Sciatic nerve (tissue), 2 donors: ENCODE measurements at places on chromosomes 2 and 18.
A peak's percentile ranks its signal among the peaks of the same experiment; 100 is the strongest.

DNA sequence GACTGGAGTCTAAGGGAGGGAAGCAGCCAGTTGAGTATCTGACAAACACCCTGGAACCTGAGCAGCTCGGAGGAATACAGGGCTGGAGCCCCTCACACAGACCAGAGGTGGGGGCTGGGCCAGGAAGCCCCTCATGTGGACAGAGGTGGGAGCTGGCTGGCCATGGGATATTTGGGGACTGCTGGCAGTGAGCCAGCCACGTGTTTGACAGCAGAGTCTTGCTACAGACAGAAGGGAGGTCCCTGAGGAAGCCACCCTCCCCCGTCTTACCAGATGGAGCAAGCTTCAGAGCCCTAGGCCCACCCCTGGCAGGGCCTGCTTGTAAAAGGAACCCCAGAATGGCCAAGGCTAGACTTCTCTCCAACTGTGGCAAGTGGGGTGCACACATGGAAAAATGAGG, 3.6 kb upstream of the MTERF4 start:
- DNase-seq, result no peak

DNA sequence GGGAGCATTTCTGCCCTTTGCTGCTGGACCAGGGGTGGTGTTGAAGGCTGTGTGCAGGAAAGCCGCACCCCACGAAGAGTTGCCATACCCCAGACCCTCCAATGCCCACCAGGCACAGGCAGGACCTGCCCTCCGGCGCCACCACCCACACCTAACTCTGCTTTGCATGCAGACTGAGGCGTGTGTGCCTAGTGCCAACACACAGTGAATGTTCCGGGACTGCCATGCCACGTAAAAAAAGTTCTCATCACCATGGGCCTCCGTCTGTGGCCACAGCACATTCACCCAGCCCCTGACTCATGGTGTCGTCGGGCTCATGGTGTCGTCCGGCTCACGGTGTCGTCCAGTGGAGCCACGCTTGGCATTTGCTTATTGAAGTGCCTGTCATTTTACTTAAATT, 184.9 kb upstream of the RAB6C start:
- DNase-seq, result no peak

- DNase-seq, result no peak
These were observed 180.9 kb upstream of the TWIST2 start for GRCh38 chr2:238667008-238667407.

DNA sequence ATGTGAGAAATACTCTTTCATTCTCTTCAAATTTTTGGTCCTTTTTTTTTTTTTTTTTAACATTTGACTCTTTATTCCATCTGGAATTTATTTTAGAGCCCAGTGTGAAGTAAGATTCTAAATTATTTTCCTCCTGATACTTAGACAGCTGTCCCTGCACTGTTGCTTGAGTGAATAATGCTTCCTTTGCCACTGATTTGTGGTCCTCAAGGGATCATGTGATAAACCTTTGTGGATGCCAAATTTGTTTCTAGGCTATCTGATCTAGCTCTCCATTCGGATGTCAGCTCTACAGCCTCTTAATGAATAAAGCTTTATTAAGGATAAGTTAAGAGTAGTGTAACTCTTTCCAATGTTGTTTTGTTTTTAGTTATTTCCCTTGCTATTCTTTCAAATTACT, 142.3 kb downstream of the SMAD7 start:
- no peak for DNase-seq

- no peak for DNase-seq
These were observed 48.3 kb downstream of the RFTN2 start for GRCh38 chr2:197626965-197627625.

- peak; percentile 38 for DNase-seq
These were observed 60.5 kb downstream of the NDUFA10 start for GRCh38 chr2:239964399-239965185.

- DNase-seq, result no peak
These were observed 2.3 kb downstream of the LHCGR start for GRCh38 chr2:48753228-48753627.

GRCh38 chr18:41206341-41206830, 748.6 kb upstream of the PIK3C3 start:
- DNase-seq, result no peak

GRCh38 chr2:54591551-54591950, 131.9 kb upstream of the EML6 start:
- DNase-seq, result no peak

DNA sequence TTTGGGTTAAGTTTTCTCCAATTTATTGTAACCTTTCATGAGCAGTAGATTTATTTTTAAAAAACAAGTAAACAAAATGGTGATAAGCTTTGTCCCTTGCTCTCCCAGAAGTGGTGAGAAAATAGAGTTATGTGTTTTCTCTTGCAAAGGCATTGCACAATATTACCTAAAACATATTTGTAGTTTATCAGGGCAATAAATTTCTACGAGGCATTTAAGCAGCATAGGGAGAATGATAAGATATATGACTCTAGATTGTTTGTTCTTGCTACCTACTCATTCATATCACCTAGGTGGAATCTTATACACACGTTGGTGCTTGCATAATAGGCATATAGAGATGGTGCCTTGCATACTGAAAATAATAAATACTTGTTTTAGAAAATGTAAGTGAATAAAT, 201.7 kb downstream of the MYO1B start:
- no peak for DNase-seq

- DNase-seq, result no peak
These were observed 1.2 kb downstream of the SAP130 start for GRCh38 chr2:128026448-128027277.

- DNase-seq, result no peak
These were observed 183.0 kb downstream of the MREG start for GRCh38 chr2:215830304-215830703.

- no peak for DNase-seq
These were observed 7.8 kb upstream of the SCYGR1 start for GRCh38 chr2:227395556-227395955.

DNA sequence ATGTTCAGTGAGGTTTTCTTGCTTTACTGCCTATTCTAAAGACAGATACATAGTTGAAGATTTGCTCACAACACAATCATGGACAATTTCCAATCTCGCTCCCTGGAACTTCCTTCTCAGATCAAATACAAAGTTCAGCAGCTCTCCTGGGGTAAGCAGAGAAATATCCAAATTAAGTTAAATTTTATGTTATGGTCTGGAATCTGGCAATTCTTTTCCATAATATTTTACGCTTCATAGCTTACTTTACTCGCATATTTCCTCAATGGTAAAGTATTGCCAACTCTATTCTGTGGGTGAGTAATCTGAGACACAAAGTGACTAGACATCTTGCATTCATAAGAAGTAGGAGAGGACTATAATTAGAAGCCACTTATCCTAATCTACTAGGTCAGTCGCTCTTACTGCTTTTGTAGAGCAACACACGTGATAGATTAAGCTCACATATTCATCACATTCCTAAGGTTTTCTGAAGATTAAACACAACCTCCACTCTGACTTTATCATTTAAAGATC, 529.4 kb downstream of the CCDC85A start:
- no peak for DNase-seq

DNA sequence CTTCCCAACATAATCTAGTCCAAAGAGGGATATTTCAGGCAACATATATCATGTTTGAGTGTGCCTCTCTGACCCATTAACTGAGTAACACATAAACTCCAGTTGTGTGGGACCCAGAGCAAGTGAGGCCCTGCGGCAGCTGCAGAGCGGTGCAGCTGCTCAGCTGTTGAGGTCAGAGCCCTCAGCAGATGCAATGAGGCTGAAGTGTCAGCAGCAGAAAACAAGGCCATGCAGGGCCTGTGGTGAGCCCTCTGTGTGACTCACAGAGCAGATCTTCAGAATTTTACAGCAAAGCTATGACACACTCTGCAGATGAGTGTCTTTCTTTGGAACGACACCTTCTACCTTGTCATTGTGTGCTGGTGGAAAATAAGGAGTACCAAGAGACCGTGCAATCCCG, 168.5 kb downstream of the CBLN2 start:
- DNase-seq, result no peak

GRCh38 chr2:170155723-170156253, 22.2 kb upstream of the MYO3B start:
- no peak for DNase-seq
